ENCODE measurements at places on chromosomes 7 and 10.

DNA sequence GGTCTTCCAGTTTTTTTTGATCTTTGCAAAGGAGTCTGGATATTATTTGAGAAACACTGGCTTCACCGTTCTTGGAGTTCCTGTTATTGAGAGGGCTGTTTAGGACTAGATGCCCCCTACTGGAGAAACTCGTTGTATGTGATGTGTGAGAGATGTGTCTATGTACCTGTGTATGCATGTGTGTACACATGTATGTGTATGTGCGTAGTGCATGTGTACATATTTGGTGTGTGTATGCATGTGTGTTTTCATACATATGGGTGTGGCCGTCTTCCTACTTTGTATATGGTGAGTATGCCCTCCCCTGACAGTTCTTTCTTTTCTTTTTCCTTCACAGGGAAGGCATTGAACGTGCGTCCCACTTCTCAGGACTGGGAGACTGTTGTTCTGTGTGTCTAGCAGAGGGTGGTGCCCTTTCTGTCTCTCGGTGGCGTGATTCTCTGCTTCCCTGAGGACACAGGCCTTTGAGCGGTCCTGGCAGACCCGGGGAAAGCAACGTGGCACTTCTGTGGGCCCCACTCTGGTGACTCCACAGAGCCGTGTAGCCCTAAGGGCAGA is 3.0 kb upstream of the CALHM3 start:
- DNase-seq, result peak; percentile 50

- DNase-seq, result no peak
Observed at GRCh38 chr7:24764011-24764410, 6.7 kb upstream of the GSDME start.

- DNase-seq, result no peak
Observed at GRCh38 chr10:133258066-133258817, 18.4 kb downstream of the ADAM8 start.

- DNase-seq, result no peak
Observed at GRCh38 chr7:17802056-17802455, 138.2 kb downstream of the SNX13 start.

DNA sequence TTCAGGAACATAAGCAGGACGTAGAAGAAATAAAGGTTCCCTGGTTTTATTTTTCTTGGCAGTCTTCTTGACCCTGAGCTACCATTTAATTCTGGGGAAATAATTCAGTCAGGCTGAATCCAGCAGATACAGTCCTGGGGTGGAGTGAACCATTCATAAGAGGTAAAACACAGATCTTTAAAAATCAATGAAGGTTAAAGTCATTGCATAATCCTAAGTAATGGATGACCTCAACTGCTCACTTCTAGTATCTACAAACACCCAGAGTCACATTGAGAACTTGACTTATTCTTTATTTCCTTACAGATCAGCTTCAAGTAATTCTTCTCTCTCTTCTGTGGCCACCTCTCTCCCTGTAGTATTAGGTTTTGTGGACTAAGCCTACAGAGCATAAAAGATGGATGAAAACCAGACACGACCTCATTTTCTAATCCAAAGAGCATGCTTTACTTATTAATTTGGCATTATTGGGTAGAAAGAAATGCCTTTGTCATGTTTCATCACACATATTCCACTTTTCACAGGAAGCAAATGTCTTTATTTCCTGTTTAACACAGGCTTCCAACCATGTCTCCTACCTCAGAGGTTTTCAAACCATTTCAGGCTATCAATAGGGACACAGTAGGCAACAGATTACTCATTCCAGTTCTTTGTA is 182.3 kb upstream of the IMMP2L start:
- no peak for DNase-seq

DNA sequence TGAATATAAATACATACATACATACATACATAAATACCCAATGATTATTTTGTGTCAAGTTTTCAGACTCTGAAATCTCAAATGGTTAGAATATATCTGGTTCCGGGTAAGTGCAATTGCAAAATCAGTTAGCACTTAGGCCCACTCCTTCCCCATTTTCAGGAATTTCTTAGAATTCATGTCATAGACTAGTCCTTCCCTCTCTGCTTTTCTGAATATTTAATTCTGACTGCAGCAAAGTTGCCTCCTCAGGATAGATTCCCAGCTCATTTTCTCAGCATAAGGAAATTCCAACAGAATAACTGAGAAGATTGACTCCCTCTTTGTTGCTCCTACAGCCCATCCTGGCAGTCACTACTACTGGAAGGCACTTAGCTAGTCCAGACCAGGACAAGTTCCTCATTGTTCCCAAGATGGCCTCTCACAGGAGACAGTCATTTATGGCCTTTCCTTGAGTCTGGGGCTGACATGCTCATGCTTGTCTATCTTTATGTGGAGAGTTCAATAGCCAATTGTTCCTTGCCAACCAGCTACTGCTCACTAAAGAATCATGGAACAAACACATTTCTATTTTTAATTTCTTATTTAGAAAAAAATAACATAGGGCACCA is 142.9 kb upstream of the ITGB1 start:
- DNase-seq, result no peak

DNA sequence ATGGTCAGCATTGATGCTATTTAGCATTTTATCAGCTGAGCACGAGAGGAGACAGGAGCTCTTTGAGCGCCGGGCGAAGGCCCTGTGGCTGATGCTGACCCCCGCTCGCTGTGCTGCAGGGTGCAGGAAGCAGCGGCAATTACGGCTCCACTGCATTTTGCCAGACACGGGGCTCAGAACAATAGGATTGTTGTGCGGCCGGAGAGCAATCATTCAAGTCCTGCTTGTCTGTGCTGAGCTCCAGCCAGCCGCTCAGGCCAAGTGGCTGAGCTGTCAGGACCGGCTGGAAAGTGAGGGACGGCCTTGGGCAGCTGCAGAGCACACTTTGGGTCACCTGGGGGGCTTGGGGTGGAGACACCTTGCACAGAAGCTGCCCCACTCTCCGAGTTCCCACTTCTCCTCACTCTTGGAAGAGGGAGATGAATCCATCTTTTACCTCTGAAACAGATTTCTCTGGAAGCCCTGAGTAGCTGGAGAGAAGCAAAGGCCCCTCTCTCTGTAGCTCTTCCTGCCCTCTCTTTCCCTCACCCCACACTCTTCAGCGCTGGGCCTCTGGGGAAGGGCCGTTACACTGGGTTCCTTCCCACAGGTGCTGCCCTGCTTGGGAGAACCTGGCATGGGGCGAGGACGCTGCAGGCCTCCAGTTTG is 17.3 kb upstream of the ADARB2 start:
- peak; percentile 21 for DNase-seq

GRCh38 chr7:30894866-30895605 is 16.6 kb upstream of the AQP1 start:
- no peak for DNase-seq

DNA sequence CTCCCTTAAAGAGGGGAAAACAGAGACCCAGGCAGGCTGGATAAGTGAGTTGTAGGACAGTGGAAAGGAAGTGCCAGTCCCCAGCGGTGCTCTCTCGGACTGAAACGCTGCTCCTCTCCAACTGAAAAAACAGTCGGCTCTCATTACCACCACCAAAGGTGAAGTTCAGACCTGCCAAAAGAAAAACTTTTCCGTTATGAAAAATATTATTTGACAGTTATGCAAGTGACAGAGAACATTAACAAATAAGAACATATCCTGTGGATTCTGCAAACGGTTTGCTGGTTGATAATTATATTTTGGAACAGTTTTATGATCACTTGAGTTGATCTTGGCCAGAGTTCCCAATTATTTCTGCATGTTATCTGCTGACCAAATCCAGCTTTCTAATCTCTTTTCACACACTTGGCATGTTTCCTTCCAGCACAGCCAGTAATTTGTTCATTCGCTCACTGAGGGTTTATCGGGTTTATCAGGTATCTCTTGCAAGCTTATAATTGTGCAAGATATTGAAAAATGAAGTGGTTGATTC is 82.6 kb downstream of the PTPRE start:
- DNase-seq, result no peak

DNA sequence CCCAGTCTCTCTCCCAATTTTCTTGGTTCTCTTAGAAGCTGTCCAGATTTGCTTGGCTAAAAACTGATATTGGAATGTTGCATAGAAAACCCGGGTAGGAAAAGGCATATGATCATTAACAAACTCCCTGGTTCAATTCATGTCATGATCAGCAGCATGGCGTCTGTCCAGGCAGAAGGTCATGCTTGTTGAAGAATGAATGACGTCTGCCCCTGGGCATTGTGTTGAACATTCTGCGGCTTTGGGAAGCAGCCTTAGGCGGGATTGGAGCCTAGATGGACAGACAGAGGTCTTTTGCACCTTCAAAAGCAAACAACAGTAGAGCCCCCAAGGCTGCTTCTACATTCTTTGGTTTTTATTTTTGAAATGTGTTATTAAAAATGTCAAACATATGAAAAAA is 7.7 kb upstream of the MINDY3 start:
- DNase-seq, result no peak

DNA sequence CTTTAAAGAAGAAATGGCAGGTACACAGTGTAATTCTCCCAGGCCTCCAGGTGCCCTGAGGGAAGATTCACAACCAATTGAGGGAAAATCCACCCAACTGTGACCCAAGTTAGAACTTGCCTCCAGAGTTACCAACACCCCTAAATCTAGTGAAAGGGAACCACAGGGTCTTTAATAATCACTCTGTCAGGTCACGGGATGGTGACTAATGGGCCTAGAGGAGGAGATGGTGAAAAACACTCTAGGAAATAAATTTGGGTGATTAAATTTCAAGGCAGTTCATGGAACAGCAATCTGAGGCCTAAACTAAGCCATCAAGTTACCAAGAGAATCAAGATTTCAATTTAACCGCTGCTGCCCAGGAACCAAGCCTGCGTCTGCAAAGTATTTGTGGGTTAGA is 26.7 kb upstream of the SLF2 start:
- no peak for DNase-seq

GRCh38 chr10:119542357-119542987 is at the start of gene RGS10:
RGS10 (minus strand) TSS chr10:119542719; CDS start chr10:119542638, 81 bp downstream.
- DNase-seq, result peak; percentile 37

- DNase-seq, result no peak
Observed at GRCh38 chr10:123906884-123907652, 15.5 kb upstream of the CPXM2 start.

DNA sequence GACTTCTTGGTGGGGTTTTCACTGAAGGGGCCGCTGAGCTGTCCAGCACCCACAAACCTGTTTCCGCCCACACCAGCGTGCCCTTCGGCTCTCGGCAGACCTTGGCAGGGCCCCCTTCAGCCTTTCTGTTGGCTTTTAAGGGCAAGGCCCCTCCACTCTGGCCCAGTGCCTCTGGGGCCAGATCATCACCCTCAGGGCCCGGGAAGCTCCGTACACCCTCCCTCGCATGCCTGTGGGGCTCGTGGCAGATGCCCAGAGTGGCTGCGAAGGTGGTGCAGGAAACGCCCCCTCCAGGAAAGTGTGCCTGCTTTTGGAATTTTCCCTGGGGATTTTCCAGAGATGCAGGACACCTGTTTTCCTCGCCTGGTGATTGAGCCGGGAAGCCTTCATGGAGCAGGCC is 7.0 kb downstream of the LHPP start:
- no peak for DNase-seq

DNA sequence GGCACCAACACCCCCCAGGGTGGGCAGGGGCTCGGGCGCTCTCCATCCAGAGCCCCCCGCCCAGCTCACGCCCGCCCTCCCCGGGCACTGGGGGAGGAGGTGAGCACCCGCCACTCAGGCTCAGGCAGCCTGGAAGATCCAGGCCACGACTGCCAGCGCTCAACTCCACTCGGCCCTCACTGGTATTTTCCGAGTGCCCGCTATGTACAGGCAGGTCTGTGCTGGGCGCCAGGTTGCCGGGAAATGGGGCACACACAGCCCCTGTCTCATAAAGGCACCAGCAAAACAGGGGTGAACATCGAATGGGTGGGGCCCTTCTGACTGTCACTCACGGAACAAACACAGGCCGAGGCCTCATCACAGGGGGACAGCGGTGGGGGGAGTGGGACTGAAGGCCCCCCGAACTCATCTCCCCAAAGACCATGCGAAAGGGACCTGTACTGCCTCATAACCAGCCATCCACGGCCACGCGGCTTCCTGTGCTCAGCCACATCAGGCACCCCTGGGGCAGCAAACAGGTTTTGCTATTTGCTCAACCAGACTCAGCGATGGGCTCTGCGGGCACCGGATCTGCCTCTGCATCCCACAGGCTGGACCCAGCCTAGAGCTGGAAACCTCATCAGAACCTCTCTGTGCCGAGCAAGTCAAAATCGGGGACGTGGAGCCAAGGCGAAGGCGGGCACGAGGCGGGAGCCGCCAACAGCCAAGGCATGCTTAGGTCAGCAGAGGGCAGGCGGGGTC is 98.7 kb upstream of the DNAAF5 start:
- DNase-seq, result no peak

DNA sequence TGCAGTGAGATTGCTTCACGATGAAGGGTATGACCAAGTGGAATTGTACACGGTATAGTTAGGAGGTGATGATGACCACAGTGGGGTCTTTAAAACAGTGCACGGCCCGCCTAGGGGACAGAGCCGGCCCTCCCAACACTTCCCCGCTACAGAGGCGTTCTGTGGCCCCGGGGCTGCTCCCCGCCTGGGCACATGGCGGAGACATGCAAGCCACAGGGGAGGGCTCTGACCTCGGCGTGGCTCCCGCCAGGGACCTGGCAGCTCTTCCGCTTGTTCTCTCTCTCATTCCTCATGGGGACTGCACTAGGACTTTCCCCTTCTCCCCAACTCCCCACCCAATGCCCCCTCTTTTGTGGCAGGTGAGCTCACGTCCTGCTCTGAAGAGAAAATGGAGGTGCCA is 393.8 kb downstream of the DNAJB6 start:
- DNase-seq, result no peak

- no peak for DNase-seq
Observed at GRCh38 chr7:144481833-144482232, 78.3 kb upstream of the NOBOX start.

DNA sequence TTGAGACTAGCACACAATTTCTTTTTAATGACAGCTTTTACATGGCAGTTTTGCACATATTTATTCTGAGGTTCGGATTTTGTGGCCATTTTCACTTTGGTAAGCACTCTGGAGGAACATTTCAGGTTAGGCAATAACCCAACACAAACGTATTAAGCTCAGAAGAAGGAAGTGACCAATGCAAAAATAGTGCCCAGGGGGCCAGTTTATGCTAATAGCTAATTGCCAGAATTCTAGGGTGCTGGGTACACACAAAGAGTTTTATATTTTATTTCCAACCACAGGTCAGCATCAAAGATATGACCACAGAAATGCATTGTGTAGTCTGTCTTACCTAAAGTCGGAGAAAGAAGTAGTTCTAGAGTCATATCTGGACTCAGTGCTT is 8.4 kb upstream of the AGR2 start:
- DNase-seq, result no peak

DNA sequence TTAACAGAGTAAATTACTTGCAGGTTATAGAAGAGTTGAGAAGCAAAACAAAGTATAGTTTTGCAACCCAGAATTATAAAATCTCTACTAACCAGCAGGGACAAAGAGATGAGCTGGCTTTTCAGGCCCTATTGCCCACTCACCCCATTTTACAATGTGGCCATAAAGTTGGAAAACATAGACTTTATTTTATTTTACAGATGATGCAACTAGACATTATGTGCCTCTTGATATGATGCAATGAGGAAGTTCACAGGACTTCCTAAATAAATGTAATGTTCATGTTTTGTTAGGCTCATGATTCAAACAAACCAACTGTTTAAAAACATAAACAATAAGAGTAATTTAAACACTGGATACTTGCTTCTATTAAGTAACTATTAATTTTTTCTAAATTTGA is 141.1 kb upstream of the WNT16 start:
- no peak for DNase-seq

GRCh38 chr7:155593461-155594162 is 47.3 kb upstream of the CNPY1 start:
- DNase-seq, result no peak

GRCh38 chr7:50735333-50735732 is 47.4 kb downstream of the GRB10 start:
- no peak for DNase-seq

Measured in endothelial cell (in vitro differentiated cells).